ENCODE measurements at places on chromosomes 2 and 18. TPM values are rescaled to one million over a fixed set of nuclear protein-coding genes. Genes with fewer than 3 reads are reported as not detected.
A peak's percentile ranks its signal among the peaks of the same experiment; 100 is the strongest.

POTEC gene
- total RNA-seq = not detected

TMEM247 gene
- not detected for total RNA-seq

COPS7B gene
- 21.3 TPM for total RNA-seq

ACTR2 gene
- total RNA-seq = 224 TPM

TRMT61B gene
- 10.9 TPM for total RNA-seq

PNO1 gene
- 26.4 TPM for total RNA-seq

TCF7L1 gene
- total RNA-seq = 27.8 TPM

SLC38A11 gene
- 1.1 TPM for total RNA-seq

LIMS3 gene
- 9.7 TPM for total RNA-seq

ANKRD30B gene
- total RNA-seq = 0.39 TPM

NRP2 gene
- 66.7 TPM for total RNA-seq

PNKD gene
- total RNA-seq = 51.5 TPM

AKAIN1 gene
- not detected for total RNA-seq

GRCh38 chr2:10193851-10194820 lies 71.6 kb downstream of the RRM2 start:
- DNase-seq = no peak

DNA sequence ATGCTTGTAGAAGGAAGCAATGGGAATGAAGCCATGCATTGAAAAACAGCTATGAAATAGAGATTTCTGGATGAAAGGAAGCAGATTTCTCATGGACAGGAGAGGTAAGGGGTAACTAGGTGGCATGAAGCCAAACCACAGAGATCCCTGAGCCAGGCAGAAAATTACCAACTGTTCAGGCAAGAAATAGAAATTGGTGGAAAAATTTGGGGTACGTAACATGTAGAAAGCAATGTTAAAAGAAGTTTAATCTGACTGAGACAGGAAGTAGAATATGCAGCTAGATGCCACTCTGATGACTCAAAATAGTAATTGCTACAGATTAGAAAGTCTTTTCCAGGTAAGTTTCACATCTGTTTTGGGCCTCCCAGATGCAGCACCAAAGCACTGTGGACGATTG lies 928.5 kb upstream of the CELF4 start:
- DNase-seq = no peak

- DNase-seq = no peak
Measured at GRCh38 chr2:30141136-30141535, 5.7 kb upstream of the YPEL5 start.

DNA sequence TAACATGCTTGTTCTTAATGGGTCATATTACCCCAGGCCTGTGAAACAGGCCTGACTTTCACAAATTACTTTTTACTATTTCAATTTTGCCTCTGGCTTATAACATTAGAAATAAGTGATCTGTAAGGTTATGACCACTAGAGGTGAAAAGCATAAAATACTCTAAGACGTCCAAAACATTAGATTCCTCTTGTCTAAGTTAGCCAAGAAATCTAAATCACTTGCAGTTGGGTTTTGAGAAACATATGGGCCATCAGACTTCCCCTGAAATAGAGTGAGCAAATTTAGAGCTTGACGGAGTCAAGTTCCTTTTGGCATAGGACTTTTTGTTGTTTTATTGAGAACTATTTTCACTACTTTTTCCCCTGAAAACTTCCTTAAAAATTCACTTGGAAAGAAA lies 32.7 kb upstream of the RIT2 start:
- no peak for DNase-seq

DNA sequence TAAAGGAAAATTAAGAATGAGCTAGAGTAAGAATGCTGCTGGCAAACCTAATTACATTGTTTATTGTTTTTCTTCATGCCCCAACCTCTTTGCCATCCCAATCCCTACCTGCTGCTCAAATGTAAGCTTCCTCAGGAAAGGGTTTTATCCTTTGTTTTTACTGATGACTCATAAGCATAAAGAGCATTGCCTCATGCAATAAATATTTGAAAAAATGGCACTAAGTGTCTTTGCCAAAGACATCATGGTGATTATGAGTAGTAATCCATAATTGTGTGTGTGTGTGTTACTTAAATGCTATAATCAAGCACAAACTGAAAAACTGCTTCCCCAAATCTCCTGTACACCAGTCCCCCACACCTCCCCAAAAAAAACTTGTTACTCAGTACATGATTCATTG lies 53.4 kb downstream of the DNER start:
- DNase-seq = no peak

GRCh38 chr2:170744248-170745002 lies 25.8 kb upstream of the ERICH2 start:
- no peak for DNase-seq

DNA sequence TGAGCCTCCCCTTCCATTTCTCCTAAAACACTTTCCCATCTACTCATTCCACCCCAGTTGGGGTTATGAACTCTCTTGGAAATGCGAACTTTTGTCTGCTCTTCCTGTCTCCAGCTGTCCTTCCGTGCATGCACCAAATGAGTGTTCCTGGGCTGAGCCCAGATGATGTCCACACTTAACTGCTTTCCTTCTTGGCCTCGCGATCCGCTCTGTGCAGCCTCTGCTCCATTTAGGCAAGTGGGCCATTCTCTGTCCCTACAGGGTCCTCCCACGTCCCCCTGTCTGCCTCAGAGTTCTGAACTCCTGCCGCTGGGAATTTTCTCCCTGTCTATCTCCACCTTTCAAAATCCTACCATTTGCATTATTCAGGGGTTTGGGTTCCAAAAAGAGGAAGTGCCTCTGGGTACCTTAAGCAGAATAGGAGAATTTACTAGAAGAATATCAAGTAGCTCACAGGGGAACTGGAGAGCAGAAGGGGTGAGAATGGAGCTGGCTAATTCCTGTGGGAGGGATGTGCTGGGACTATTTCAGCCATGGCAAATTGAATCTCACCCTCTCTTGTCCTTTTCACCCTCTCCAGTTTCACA lies 4.7 kb upstream of the NCK2 start:
- DNase-seq = no peak

DNA sequence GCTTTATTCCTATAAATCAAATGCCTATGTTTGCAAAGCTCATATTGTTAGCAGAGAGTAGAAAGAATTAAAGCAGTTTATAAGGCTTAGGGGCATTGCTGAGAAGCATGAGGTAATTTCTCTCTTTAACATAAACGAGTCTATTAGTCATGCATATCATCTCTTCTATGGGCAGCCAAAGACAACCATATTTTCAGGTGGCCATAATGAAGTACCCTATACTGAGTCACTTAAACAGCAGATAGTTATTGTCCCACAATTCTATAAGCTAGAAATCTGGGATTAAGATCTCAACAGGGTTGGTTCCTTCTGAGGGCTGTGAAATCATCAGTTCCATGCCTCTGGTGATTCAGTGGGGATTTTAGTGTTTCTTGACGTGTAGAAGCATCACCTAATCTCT lies 277.5 kb downstream of the NR4A2 start:
- DNase-seq = no peak

DNA sequence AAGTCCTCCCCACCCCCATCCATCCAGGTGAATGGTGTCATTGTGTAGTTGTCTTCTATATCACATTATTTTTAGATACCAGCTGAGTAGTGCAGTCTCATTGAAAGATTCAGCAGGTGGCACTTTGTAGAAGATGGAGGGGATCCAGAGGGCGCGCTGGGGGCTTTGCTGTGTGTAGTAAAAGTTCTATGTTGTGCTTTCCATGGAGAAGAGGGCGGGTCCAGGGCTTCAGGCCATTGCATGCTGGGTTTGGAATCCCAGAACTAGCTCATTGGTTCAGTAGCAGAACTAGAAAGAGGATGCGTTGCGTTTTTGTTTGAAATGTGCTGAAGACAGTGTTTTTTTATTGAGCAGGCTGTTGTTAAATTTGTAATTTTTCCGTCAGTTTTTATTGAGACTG lies 120.0 kb downstream of the MAP4K4 start:
- no peak for DNase-seq

- no peak for DNase-seq
Measured at GRCh38 chr2:165567273-165567672, 97.8 kb downstream of the CSRNP3 start.

- no peak for DNase-seq
Measured at GRCh38 chr2:124437811-124438210, 412.7 kb downstream of the CNTNAP5 start.

- peak; percentile 60 for DNase-seq
Measured at GRCh38 chr2:113157897-113158753, 15.6 kb upstream of the PSD4 start.

DNA sequence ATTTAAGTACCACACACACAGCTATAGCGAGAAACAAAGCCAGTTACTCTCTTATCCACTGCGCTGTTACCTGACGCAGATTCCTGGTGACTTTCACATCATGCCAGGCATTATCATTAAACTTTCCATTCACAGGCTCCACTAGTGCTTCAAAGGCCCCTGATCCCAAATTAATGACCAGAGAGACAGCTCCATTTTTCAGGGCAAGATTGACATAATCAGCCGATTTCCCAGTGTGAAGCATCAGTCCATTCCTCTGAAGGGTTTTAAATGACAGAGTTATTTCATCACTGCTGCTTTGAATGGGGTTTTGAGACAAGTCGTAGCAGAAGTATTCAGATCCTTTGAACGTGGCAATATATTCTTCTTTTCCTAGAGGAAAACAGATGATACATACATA lies 408.7 kb downstream of the NRXN1 start:
- DNase-seq = no peak

DNA sequence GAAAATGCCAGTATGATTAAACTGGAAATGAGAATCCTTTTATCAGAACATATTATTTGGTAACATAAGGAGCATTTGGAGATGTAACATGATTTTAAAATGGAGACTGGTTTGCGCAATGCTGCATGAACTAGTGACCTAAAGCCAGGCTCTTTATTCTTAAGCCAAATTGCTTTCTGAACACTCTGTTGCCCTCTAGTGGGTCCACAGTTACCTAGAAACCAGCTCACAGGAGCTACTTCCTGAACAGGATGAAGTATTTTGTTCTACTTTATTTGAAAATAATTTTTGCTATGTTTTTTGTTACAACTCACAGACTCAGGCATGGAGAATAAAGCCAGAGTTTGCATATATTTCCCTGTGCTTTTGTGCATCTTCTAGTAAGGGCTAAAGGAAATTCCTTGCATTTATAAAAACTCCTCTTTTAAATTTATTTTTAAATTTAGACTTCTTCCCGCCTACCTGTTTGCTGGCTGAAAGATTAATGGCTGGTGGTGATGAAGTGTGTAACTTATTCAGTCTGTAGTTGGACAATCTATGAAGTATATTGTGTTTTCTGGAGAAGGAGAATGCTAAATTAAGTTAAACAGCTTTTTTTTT lies 146.7 kb downstream of the PARD3B start:
- no peak for DNase-seq

DNA sequence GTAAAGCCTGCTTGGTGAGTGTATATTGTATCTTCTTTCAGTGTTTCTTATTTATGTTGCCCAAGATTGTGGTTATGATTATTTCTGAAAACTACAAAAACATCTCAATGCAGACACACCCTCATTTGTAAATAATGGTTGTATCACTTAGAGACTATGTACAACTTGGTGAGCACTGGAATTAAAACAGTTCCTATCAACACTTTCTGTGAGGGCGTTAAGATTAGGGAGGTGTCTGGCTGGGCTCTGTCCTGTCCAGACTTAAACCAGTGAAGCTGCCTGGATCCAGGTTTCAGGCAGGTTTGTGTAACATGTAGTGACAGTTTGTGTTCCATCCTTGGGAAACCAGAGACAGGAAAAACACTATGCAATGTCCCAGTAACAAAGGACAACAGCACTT lies 49.7 kb downstream of the CTAGE1 start:
- no peak for DNase-seq

DNA sequence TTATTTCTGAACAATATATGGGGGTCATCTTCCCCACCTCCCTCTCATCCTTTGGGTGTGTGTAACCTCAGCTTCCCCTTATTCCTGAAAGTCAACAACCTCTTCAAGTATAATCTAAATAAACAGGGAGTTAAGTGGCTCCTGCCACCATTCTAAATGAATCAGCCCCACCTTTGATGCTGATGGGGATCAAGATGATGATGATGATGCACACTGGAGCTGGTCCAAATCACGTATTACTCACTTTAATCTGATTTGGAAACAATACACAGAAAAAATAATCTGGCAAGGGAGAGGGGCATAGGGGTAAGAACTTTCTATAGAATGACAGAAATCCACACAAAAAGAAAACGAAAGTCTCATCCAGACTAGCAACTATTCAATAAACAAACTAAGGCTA lies 7.1 kb downstream of the ACVR1 start:
- no peak for DNase-seq

DNA sequence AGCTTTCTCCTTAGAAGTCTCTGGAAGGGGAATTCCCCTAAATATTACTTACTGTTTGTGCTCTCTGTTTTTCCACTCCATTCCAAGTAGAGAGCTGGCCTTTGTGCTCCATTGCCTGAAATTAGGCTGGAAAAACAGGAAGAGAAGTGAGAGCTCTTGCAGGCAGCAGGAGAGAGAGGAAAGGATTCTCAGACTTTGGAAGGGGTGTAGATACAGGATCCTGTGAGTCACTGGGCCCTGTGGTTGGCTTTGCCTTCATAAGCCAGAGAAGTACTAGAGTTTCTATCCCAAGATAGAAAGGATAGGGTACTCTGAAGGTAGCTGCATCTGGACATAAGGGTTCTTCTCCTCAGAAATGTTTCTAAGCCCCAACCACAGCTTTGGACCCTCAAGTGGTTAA lies 188.9 kb downstream of the CMPK2 start:
- no peak for DNase-seq

DNA sequence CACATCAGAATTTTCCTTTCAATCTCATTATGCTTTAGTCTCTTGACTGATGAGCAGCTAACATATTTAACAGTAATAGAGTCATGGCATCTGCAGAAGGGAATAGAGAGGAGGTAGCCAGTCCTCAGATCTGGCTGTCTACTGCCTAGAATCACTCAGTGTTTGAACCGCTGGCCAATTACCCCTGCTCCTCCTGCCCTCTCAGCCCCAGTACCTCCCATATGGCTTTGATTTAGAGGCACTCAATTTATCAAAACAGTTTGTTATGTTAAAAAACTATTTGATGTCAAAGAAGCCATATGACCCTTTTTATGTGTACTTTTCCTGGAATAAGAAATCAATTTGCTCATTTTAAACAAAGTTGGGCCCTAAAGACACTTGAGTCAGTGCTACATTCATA lies 355.2 kb downstream of the CMPK2 start:
- DNase-seq = no peak

DNA sequence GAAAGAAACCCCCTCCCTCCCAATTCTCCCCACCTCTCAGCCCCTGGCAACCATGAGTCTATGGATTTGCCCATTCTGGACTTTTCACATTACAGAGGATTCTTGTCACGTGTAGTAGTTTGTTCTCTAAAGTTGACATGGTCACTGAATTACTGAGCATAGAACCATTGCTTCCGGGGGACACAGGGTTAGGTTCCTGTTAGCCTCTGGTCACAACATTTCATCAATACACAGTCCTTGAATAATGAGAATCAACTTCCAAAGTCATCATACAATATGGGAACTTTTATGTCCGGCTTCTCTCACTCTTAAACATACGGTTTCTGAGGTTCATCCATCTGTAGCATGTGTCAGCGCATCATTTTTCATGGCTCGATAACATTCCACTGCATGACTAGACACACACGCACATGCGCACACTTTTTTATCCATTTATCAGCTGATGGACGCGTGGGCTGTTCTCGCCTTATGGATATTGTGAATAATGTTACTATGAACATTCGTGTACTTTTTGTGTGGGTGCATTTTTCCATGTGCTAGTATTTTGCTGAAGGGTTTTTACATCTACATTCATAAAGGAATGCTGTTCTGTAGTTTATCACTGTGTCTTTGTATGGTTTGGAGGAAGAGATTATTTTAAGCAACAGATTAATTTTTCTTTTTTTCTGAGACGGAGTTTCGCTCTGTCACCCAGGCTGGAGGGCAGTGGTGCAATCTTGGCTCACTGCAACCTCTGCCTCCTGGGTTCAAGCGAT lies 48.1 kb downstream of the PARD6G start:
- no peak for DNase-seq

All from mesenteric fat pad (tissue), 1 donor.